ENCODE measurements at places on chromosomes 12 and 14.

DNA sequence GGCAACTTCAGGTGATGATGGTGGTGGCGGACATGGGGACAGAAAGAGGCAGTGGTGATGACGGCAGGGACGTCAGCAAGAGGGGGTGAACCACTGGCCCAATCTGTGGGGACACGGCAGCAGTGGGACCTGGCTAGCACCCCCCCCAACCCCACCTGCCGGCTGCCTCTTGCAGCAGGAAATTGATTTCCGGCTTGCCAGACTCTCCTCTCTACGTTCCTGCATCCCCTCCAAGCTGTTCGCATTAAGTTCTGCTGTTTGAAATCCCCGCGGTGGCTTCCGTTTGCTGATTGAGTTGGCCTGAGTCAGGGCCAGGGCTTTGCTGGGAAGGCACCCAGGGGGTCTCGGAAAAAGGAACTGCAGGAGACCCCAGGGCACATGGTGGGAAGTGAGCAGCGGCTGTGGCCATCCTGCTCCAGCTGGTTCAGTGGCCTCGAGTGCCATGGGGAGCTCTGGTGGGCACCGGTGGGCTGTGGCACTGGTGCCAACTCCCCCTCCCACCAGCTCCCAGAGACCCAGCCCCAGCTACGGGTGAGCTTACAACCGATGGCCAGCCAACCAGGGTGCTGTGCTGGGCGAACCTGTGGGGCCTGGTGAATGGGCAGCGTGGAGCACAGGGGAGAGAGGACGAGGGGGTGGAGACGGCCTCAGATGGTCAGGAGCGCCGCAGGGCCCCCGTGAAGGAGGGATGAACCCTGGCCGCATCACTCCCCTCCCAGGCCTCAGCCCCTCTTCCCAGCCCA lies 14.6 kb upstream of the NUDT14 start:
- no peak for DNase-seq

DNA sequence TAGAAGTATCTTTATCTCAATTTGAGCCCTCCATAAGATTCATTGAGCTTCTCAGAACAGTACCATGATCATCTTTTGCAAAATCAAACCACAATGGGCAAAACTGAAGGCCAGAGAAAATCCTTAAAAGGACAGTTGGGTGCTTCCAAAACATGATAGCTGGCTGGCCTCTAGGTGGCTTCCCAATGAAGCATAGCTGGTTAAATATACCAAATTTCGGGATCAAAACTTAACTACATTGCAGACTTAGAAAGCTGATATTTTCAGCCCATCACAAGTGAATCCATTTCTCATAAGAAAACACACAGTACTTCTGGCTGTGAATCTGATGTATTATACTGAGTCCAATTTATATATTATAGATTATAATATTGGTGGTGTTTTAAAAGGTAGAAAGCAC lies 15.3 kb upstream of the PIK3C2G start:
- DNase-seq, result no peak

DNA sequence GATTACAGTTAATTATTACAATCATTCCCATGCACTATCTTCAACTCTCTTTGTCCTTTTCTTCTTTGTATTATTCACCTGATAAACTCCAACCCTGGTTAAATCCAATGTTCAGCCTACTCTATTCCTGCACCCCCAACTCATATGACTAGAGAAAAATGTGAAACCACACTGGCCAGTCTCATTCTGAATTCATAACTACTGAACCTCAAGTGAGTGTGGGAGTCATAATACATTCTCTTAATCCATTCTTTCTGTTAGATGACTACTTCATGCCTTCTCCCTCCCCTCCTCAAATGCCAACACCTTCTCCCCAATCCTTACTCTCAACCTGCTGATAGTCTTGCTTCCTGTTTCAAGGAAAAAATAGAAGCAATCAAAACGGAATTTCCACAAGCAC lies 22.3 kb upstream of the ITPR2 start:
- no peak for DNase-seq

- DNase-seq, result no peak
Observed at GRCh38 chr12:106245767-106246166, 2.1 kb downstream of the CKAP4 start.

DNA sequence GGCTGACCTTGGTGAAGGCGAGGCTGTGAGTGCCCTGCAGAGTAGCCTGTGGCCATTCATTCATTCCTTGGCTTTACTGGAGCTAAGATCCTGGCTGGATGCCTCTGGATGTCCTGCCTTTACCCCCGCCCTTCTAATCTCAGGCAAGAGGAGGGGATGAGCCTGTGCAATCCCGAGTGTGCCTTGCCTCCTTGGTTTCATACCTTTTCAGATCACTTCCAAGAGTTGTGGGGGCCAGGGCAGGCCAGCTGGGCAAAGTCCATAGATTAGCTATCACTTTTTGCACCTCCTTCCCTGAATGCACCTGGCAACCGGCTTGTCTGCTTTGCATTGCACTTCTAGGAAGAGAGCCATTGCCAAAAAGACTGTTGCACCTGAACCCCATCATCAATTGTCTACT lies 1.5 kb downstream of the VRTN start:
- DNase-seq, result no peak

DNA sequence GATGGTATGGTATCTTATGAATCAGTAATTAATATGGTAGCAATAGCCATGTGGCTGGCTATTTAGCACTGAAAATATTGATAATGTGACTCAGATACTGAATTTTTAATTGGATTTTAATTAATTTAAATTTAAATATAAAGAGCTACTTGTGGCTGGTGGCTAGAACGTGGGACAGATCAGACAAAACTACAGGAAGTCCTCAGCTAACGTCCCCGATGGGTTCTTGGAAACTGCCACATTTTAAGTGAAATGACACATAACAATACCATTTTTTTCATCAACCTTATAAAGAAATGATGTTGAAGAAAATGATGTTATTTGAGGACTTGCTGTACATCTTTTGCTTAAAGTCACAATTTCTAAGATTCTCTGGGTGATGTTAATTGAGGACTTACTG lies 138.1 kb upstream of the FLRT2 start:
- DNase-seq, result no peak

GRCh38 chr12:102957339-102958050 lies at the start of gene ASCL1:
ASCL1 (plus strand) TSS chr12:102957674; CDS start chr12:102958245, 571 bp downstream.
- DNase-seq, result no peak

DNA sequence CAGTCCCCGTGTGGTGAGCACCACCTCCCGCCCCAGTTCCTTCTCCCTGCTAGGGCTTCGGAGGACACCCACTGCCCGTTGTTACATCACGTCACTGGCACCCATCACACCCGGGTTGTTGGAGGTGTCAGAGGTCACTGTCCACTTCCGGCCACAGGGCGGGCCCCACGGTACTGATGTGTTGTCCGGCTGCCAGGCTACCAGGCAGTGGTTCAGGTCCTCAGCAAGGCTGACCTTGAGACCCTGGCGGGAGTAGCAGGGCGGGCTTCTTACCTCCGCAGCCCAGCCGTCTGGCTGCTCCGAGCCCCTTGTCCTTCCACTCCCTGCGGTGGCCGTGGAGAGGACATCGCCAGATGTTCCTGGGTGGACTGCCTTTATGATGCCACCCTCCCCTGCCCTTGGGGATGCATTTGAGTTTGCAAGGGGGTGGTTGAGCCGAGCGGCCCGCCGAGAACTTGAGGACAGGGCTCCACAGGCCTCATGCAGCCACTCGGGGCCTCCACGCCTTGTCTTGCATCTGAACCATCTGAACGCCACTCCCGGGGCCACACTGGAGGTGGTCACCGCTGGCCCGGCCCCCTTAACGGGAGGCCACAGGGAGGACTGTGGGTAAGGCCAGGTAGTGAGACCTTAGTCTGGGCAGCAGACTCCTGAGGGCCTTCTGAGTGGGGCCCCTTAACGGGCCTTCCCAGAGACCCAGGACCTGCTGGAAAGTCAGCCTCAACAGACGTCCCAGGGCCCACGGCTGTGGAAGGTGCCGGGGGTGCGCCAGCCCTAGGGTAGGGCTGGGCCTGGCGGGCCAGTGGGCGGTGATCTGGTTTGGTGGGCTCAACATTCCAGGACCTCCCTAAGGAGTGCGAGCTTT lies 27.1 kb upstream of the PLD4 start:
- DNase-seq, result no peak

DNA sequence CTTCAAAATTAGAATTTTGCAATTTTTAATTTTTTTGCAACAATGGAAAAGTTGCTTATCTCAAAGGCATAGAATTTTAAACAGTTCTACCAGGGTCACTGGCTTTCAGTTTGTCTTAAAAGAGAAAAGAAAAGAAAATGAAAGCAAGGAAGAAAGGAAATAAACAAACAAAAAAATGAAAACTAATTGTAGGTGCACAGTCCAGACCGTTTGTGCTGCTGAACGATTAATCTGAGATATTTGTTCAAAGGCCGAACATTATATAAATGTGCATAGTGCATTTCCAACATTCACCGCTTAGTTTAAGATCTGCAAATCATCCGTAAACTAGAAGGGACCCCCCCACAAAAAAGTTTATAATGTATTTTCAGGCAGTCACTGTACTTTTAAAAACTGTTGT lies 5.5 kb upstream of the OTX2 start:
- no peak for DNase-seq

- no peak for DNase-seq
Observed at GRCh38 chr12:93266-94005, 26.9 kb downstream of the IQSEC3 start.

DNA sequence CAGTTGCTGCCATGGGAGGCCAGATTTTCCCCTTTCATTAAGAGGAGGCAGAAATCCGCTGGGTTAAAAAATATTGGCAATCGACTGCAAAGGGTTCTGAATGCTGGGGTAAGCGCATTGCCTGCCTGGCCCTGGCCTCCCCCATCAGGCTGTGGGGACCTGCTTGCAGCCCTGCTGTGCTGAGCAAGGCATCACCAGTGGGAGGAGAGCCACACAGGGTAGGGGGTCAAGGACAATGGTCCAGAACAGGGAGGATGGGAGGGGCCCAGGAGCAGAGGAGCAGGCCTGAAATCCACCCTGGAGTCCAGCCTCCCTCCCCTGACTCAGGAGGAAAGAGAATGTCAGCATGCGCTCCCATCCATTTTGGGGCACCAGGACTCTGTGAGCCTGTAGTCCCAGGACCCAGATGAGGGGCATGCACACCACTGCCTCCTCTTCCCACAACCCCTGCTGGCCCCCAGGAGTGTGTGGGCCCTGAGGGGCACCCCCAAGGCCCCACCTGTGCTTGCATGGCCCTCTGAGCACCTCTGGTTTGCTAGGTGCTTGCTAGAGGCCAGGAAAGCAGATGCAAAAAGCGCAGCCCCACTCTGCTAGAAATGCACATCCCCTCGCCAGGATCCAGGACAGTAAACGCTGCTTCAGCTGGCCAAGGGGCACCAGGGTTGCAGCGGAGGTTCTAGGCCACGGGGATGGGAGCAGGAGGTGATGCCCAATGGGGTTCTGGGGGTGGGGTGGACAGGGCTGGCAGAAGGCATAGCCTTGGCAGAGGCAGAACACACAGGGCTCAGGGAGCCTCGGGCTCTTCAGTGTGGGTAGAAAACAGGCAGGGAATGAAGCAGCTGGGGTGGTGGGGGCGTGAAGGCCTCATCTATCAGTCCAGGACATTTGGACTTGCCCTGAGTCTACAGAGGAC lies 14.6 kb downstream of the TESC start:
- DNase-seq, result no peak

- DNase-seq, result no peak
Observed at GRCh38 chr12:123105211-123105826, 45.6 kb downstream of the PITPNM2 start.

- DNase-seq, result no peak
Observed at GRCh38 chr12:52704464-52704863, 1.1 kb upstream of the KRT77 start.

DNA sequence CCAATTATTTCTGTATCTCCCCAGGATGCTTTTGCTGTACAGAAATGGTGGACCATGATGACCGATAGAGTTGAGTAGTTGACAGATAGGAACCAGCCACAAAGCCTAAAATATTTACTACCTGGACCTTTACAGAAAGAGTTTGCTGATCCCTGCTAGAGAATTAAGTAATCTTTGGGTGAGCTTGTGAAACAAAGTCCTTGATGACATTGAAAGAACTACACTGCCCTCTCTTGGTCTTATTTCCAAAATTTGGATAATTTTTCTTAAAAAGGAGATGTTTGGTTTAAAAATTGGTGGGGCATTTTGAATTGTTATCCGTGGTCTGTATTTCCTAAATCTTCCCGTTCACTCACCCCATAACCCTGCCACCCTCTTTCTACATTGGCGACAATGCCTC lies 13.7 kb upstream of the TCTN1 start:
- DNase-seq, result no peak

DNA sequence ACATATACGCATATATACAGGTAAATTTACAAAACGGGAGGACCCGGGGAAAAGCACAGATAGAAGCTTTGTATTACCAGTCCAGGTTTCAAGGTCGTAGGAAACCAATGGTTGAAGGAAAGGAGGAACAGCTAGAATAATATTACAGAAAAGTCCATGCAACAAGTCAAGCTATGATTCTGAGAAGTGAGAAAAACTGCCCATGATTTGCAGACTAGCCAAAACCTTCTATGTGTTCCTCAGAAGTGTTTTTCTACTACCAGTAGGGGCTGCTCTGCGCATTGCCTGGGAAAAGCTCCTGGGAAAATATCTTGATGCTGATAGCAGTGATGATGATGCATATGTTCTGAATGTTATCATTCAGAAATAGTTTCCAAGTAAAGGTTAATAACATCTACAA lies 2.2 kb downstream of the PDZRN4 start:
- no peak for DNase-seq

GRCh38 chr12:27076468-27076867 lies 5.9 kb downstream of the C12orf71 start:
- no peak for DNase-seq

DNA sequence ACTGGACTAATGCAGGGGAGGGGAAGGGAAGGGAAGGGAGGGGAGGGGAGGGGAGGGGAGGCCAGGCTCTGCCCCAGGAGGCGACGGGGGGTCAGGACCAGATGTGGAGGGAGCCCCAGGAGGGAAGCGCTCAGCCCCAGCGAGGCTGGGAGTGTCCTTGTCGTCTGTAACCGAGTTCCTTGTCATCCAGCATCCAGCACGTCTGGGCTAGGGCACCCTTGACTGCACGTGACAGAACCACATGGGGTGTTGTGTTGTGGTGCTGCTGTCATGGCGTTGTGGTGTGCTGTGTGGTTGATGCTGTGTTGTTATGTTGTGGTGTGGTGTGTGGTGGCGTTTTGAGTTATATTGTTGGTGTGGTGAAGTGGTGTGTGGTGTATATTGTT lies 28.4 kb upstream of the SFSWAP start:
- no peak for DNase-seq

DNA sequence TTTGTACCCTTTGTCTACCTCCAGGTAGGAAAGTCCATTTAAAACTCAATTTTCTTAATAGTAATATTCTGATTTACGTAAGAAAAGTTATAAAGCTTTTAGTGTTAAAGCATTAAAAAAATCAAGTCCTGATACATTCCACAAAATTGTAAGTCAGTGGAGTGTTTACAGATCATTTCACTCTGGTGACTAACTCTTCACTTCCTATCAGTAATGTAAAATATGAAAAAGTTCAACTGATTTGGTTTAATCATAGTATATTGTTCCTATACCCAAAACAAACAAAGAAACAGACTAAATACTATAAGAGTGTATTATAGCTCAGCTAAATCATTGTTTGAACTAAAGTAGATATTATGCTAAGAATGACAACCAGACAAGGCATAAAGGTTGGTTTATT lies 85.9 kb downstream of the VEZT start:
- no peak for DNase-seq
